NCI-H1105 (cell line): ENCODE measurements at places on chromosomes 16 and 17.

GRCh38 chr17:35166526-35166925 lies 18.9 kb downstream of the UNC45B start:
- DNase-seq, result no peak

- no peak for DNase-seq
These were observed 1.8 kb upstream of the ENPP7 start for GRCh38 chr17:79728908-79729471.

- no peak for DNase-seq
These were observed 21.3 kb upstream of the UBE2I start for GRCh38 chr16:1287982-1288670.

DNA sequence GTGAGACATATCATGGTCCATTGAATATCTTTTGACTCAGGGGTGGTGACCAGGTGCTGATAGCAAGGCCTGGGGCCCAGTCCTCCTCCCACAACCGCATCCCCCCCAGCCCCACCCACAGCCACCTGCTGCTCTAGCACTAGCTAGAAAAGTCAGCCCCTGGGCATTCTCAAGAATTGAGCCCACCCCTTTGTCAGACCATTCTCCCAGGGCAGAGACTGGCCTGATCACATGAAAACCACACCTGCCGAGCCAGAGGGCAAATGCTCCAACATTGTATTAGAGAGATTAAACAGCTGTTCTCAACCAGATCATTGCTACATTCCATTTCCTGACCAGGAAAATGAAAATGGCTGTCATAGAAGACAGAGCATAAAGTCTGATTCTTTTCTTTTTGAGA lies 62.4 kb downstream of the RAB11FIP4 start:
- DNase-seq, result no peak

DNA sequence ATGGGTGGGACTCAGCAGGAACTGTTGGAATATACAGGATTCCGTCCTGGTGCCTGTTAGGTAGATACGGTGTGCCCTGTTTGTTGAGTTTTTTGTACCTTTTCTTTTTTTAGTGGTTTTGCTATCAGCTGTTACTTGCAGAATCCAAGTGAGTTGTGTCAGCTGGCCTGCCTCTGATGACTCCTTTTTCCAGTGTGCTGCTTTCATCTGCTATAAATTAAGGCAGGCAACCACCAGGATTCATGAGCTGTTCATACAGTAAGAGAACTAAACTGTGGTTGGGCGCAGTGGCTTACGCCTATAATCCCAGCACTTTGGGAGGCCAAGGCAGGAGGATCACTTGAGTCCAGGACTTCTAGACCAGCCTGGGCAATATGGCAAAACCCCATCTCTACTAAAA lies 79.9 kb downstream of the WNT3 start:
- no peak for DNase-seq
